ENCODE measurements at places on chromosomes 4 and X. TPM values are rescaled to one million over a fixed set of nuclear protein-coding genes. Genes with fewer than 3 reads are reported as not detected.

HSD17B13 gene
- total RNA-seq: 0.17 TPM

- H3K4me1 ChIP-seq: no peaks in the 10 kb centered on the region
- DNase-seq: no peak
- no peaks in the 10 kb centered on the region for H3K27me3 ChIP-seq
Observed at GRCh38 chr4:3502941-3503936, 29.0 kb downstream of the LRPAP1 start.

GRCh38 chr4:80154545-80154933 lies 42.8 kb upstream of the PRDM8 start:
- H3K4me3 ChIP-seq: no peak overlapping the region
- H3K27me3 ChIP-seq: no peaks in the 10 kb centered on the region
- no peak overlapping the region for H3K27ac ChIP-seq
- H3K36me3 ChIP-seq: no peaks in the 10 kb centered on the region
- H3K4me1 ChIP-seq: no peaks in the 10 kb centered on the region
- no peak for DNase-seq

TMLHE gene
- 8.9 TPM for total RNA-seq

DNA sequence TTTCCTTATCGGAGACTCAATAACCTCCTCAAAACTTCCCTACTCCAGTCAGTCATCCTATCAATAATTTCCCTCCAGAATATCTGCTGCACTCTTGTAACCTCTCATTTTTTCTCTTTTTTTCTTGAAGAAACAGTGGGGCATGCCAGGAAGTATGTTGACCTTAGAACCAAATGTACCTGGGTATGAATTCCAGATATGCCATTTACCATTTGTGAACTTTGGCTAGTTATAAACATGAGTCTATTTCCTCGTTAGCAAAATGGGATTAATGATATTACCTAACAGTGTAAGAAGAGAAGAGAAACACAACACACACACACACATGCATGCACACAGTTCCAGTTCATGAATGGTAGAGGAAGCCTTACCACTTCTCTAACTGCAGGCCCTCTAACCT lies 578.2 kb downstream of the FAM133A start:
- H3K36me3 ChIP-seq: no peaks in the 10 kb centered on the region
- no peak for DNase-seq
- H3K27me3 ChIP-seq: no peaks in the 10 kb centered on the region
- H3K4me3 ChIP-seq: no peak overlapping the region
- H3K27ac ChIP-seq: no peak overlapping the region

GRCh38 chrX:8988446-8988845 lies 45.5 kb downstream of the FAM9B start:
- H3K27ac ChIP-seq: peak overlapping the region; percentile 17
- H3K4me3 ChIP-seq: no peak overlapping the region
- DNase-seq: no peak
- no peaks in the 10 kb centered on the region for H3K36me3 ChIP-seq
- no peaks in the 10 kb centered on the region for H3K27me3 ChIP-seq

- DNase-seq: no peak
- no peak overlapping the region for H3K27ac ChIP-seq
- no peaks in the 10 kb centered on the region for H3K36me3 ChIP-seq
- H3K4me1 ChIP-seq: no peaks in the 10 kb centered on the region
- H3K4me3 ChIP-seq: no peak overlapping the region
Observed at GRCh38 chr4:126708716-126709115, 924.0 kb upstream of the INTU start.

DNA sequence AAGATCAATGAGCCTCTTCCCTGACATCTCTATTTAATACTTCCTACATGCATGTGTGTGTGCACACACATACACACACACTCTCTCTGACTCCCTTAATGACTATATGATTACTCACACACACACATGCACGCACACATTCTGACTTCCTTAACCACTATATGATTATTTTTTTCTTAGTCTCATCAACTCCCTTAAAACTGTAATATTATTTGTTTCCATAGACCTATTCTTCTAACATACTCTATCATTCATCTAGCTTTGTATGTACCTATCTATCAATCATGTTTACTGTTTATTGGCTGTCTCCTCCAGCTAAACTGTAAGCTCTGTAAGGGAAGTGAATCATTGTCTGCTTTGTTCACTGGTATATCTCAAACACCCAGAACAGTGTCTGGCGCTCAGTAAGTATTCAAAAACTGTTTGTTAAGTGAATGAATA lies 236.6 kb downstream of the RASL11B start:
- no peak overlapping the region for H3K4me3 ChIP-seq
- H3K27me3 ChIP-seq: no peaks in the 10 kb centered on the region
- H3K36me3 ChIP-seq: no peaks in the 10 kb centered on the region
- no peak overlapping the region for H3K27ac ChIP-seq
- no peaks in the 10 kb centered on the region for H3K4me1 ChIP-seq
- no peak for DNase-seq

- H3K4me1 ChIP-seq: no peaks in the 10 kb centered on the region
- no peak for DNase-seq
- no peak overlapping the region for H3K4me3 ChIP-seq
Observed at GRCh38 chr4:161595230-161595771, 568.5 kb downstream of the FSTL5 start.

- no peak overlapping the region for H3K4me3 ChIP-seq
- no peak overlapping the region for H3K27ac ChIP-seq
- H3K27me3 ChIP-seq: no peaks in the 10 kb centered on the region
- H3K36me3 ChIP-seq: no peaks in the 10 kb centered on the region
Observed at GRCh38 chrX:110743679-110744340, 51.8 kb downstream of the CHRDL1 start.

NDST4 gene
- total RNA-seq: not detected

DNA sequence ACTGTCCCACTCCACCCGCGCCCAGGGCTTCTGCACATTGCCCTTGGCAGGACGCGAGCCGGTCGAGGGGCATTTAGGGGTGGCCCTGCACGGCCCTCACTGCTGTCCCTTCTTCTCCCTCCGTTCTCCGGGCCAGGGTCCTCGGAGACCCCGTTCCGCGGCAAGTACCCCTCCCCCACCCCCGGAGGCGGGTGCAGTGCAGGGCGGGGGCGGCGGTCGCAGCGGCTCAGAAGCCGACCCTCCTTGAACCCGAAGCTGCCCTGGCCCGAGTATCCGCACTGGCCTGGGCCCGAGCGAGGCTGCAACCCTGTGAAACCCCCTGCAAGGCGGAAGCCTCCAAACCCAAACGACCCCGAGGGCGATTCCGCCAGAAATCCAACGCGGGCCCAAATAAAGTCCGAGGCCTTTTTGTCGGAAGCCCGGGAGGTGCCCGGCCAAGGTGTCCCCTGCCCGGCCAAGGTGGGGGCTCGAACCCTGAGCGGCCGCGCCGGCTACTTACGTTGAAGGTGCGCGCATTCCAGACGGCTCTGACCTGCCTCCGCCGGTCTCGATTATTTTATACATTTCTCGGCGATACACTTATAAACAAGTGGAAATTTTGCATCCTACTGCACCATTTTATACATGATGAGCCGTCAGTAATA lies 53.1 kb upstream of the TMEM33 start:
- H3K4me3 ChIP-seq: peak overlapping the region; percentile 51
- H3K36me3 ChIP-seq: no peaks in the 10 kb centered on the region
- no peak for DNase-seq
- no peak overlapping the region for H3K27ac ChIP-seq
- peaks cover 31% of the 10 kb centered on the region for H3K4me1 ChIP-seq

DNA sequence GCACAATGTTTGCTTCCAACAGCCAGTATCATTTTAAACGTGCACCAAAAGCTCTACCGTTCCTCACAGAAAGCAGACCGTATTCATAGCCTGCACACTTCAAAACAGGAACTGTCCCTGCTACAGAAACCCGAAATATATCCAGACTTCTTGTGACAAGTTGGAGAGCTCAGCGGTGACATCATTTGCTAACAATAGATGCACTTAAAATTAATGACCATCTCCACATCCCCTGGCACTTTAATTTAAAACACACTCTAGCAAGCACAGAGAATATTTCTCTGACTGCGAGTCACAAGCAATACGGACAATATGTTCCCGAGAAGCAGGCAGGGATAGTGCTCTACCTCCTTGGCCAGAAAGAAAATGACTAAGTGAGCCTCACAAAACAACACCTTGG lies 2.5 kb downstream of the NYX start:
- peak; percentile 22 for DNase-seq
- H3K27ac ChIP-seq: no peak overlapping the region
- H3K36me3 ChIP-seq: no peaks in the 10 kb centered on the region

- no peaks in the 10 kb centered on the region for H3K27me3 ChIP-seq
- no peaks in the 10 kb centered on the region for H3K4me1 ChIP-seq
- no peaks in the 10 kb centered on the region for H3K36me3 ChIP-seq
- DNase-seq: no peak
- no peak overlapping the region for H3K27ac ChIP-seq
Observed at GRCh38 chr4:115053313-115053712, 60.1 kb downstream of the NDST4 start.

DNA sequence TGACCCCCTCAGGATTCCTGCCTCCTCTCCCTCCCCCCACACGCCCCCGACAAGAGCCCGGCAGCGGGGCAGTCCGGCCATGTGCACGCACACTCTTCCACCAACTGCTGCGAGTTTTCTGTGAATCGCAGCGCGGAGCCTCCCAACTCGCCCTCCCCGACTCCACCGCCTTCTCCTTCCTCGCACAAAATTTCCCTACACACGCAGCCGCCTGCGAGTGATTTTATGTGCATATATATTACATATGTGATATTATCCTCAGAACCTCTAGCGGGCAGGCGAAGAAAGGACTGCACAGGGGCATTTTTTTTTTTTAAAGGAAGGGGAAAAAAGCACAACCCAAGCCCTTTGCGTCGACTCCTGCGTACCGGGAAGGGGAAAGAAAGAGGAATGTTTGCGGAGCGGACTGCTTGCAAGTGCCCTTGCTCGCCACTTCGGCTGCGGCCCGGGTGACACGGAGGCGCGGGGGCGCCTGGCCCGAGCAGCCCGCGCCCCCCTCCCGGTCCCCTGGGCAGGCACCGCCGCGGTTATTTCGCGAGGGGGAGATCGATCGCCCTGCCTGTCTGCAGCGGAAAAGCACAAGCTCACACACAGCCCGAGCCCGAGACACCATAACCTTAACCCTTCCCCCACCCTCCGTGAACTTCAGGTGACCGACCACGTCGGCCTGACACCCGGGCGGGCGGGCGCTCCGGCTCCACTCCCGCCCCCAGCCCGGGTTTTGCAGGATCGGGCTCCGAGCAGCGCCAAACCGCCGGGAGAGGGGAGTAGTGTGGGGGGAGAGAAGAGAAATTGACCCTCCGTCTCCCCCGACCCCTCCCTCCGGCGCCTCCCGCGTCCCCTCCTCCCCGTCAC lies 2.3 kb downstream of the ZNF827 start:
- no peaks in the 10 kb centered on the region for H3K27me3 ChIP-seq
- no peaks in the 10 kb centered on the region for H3K36me3 ChIP-seq
- peaks cover 16% of the 10 kb centered on the region for H3K4me1 ChIP-seq
- H3K4me3 ChIP-seq: peak overlapping the region; percentile 88
- peak overlapping the region; percentile 13 for H3K27ac ChIP-seq

DNA sequence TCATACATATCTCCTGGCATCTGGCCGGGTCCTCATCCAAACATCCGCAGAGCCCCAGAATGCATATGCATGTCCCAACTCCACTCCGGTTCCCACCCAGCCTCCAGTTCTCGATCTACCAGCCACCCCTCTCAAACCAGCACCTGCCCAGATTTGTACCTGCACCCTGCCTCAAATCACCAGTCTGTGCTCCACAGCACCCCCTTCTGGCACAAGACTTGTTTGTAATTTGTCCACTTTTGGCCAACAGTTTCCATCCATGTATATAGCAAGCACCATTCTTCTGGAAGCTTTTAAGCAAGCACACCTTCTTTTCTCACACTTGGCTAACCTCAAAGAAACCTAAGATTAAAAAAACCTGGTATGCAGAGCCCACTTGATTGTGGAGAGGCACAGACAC lies 644.1 kb downstream of the MID1IP1 start:
- DNase-seq: peak; percentile 14
- H3K4me3 ChIP-seq: no peak overlapping the region
- peaks cover 6% of the 10 kb centered on the region for H3K4me1 ChIP-seq
- H3K36me3 ChIP-seq: no peaks in the 10 kb centered on the region
- no peak overlapping the region for H3K27ac ChIP-seq

DMRTC1B gene
- total RNA-seq: 2.0 TPM

DNA sequence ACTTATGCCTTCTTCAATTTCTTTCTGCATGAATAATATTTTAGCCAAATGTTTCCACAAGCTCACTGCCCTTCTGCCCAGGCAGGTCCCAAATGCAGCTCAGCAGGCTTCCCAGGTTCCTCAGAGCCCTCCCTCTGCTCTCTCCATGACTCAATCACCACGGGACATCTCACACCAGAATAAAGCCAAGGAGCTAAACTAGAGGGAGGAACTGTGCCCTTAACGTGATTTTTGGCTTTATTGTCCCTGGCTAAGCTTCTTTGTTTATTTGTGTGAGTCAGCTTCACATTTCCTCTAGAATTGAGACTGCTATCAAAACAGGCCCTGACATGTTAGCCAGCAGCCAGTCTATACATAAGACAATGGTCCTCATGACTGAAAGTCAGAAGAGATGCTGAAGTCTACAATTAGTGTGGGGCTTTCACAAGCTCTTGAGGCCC lies 186.4 kb upstream of the GALNT7 start:
- no peak for DNase-seq
- H3K36me3 ChIP-seq: no peaks in the 10 kb centered on the region
- no peaks in the 10 kb centered on the region for H3K4me1 ChIP-seq
- no peak overlapping the region for H3K4me3 ChIP-seq
- no peak overlapping the region for H3K27ac ChIP-seq

GRCh38 chr4:77003400-77003799 lies 53.8 kb downstream of the SEPTIN11 start:
- H3K27ac ChIP-seq: no peak overlapping the region
- H3K4me1 ChIP-seq: peaks cover 17% of the 10 kb centered on the region
- peaks cover 3% of the 10 kb centered on the region for H3K36me3 ChIP-seq
- H3K4me3 ChIP-seq: no peak overlapping the region
- no peaks in the 10 kb centered on the region for H3K27me3 ChIP-seq

DNA sequence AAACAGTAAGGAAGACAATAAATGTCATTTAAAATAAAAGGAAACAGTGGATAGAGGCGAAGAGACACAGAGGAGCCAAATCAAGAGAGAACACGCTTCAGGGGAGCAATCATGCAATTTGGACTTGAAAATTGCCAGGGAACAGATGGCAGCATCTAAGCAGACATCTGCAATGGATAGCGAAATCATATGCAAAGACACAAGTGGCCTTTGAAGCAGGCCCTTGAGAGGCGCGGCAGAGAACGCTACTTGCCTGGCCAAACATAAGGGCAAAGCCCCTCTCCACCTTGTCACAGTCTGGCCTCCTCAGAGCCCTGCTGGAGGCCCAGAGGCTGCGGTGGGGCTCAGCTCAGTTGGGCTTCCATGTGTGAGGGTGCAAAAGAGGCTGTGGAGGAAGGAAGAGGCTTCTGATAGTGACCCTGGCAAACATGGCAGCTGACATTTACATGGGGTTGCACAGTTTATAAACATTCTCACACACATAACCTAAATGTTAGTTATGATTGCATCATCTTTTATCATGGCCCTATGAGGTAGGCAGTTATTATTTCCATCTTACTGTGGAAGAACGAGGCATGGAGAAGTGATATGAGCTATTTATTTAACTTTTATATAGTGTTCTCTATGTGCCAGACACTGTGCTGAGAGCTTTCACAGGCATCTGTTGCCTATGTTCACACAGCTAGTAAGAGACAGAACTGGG lies 18.3 kb downstream of the ADGRG4 start:
- no peak overlapping the region for H3K4me3 ChIP-seq
- H3K27me3 ChIP-seq: no peaks in the 10 kb centered on the region
- no peak for DNase-seq
- H3K27ac ChIP-seq: no peak overlapping the region
